ENCODE measurements at places on chromosomes 11 and 22. TPM values are rescaled to one million over a fixed set of nuclear protein-coding genes. Genes with fewer than 3 reads are reported as not detected.

Gene EMID1
- 0.49 TPM for total RNA-seq

Gene TTC36
- total RNA-seq: 0.53 TPM

Gene MIF
- total RNA-seq: 182 TPM

Gene OR51I1
- not detected for total RNA-seq

Gene KIF18A
- 0.85 TPM for total RNA-seq

Gene FOLR3
- total RNA-seq: not detected
